ENCODE measurements at places on chromosomes 6 and 20.

GRCh38 chr6:63813566-63814120, 178.0 kb downstream of the PHF3 start:
- no peak for DNase-seq

DNA sequence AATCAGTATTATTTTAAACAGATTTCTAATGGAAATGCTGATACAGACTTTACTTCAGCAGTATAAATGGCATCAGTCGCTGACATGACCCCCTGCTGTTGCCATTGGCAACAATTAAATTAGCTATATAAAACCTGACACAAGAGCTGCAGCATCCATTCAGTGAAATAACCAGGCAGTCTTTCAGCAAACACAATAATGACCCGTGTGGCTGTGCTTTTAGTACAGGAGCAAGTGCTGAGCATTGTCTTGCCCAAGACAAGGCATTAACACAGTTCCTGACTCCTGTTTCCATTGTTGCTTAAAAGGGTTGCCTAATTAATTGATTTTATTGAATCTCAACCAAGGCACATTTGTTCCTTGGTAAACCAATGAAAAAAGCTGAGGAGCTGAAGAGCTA, 382.1 kb downstream of the HACE1 start:
- DNase-seq = no peak

DNA sequence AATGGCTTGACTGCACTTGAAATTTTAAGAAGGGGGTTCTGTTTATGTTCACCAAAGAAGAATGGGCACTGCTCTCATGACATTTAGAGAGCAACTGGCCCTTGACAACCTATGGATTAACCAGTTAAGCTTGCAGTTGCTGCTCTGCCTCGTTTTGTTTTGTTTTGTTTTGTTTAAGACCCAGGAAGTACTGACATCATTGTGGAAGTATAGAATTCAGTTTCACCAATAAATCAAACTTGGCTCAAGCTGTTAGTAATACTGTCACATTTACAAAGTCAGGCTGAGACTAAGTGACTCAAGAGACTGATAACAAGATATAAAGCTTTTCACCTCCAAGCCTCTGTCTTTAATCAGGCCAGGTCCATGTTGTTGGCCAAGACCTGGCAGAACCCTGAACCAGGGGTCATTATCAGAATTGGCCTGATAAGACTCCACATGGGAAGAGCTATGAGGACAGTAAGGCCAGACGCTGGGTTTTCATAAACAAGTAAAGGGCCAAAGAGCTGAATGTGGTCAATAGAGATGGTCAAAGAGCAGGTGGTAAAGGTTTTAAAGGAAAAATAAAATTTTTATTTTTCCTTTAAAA, 99.4 kb upstream of the VGLL2 start:
- DNase-seq = no peak

GRCh38 chr20:59145924-59146779, 17.5 kb upstream of the ZNF831 start:
- no peak for DNase-seq

DNA sequence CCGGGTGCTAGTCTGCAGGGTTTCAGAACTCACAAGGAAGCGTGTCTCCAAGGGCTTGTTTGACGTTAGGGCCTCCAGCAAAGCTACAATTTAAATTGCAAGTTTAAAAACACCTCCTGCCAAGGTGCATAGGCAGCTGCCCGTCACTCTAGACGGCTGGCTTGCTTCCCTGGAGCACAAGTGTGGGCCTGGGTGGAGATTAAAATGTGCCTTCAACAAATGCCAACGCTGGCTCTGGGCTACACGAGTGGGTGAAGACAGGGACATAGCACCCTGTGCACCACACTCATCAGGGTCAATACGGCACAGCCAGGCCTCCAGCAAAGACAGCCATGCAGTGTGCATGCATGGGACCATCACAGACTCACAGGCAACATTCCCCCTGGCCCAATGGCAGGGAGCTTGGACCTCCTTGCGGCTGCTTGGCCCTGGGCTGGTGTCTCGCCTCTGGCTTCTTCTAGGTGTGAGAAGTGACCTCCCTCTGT, 48.4 kb upstream of the FRMD1 start:
- DNase-seq = no peak

GRCh38 chr6:160431226-160431625, 83.0 kb downstream of the SLC22A3 start:
- no peak for DNase-seq

GRCh38 chr6:168209420-168209819, 110.2 kb downstream of the DACT2 start:
- DNase-seq = no peak

DNA sequence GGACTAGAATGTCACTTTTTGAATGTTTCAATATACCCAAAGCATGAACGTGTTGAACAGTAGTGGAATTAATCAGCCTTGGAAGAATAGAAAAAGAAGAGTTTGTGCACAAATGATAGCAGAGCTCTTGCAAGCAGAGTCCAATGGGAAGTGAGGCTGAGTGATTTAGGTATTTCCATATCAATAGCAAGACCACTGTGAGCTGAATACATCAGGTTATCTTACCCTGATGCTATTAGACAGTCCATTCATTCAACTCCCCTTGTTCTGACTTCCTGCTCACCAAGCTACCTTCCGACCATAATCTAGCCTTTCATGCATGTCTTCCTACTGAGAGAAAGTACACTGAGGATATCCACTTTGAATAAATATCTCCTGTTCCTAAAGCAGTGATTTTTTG, 349.2 kb upstream of the RNF217 start:
- DNase-seq = no peak

DNA sequence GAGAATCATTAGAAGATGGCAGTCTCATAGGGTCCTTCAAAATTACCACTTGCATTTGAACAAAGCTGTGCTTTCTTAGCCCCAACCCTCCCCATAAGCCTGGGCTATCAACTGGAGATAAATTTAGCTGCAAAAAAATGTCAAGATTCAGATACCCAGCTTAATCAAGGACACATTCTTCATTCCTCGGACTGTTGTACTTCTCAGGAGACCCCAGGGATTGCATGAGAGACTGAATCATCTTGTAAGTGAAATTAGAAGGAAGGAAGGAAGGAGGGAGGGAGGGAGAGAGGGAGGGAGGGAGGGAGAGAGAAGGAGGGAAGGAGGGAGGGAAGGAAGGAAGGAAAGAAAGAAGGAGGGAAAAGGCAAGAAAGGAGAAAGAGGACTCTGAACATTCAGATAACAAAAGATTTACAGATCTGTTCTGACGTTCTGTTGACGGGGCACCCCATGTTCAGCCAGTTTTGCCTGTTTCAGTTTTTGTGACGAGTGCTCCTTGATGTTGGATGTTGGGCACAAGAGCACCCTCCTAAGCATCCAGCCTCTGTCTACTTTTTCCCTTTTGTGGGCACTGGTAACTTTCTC, 498.7 kb downstream of the PREX1 start:
- DNase-seq = no peak

GRCh38 chr6:10720265-10720959, 2.5 kb upstream of the TMEM14C start:
- DNase-seq = peak; percentile 6

GRCh38 chr6:17656092-17656491, 50.6 kb downstream of the NUP153 start:
- DNase-seq = no peak

GRCh38 chr6:166285233-166285632, 23.0 kb downstream of the PRR18 start:
- no peak for DNase-seq

GRCh38 chr6:25735261-25735660, 19.3 kb upstream of the SLC17A4 start:
- no peak for DNase-seq

GRCh38 chr6:134105940-134106339, 53.5 kb upstream of the SLC2A12 start:
- DNase-seq = no peak

GRCh38 chr6:110613356-110613755, 136.9 kb upstream of the SLC22A16 start:
- DNase-seq = no peak

GRCh38 chr6:28218312-28219248, 6.5 kb upstream of the ZSCAN9 start:
- peak; percentile 40 for DNase-seq

GRCh38 chr6:92753956-92754355, 665.4 kb downstream of the EPHA7 start:
- no peak for DNase-seq

DNA sequence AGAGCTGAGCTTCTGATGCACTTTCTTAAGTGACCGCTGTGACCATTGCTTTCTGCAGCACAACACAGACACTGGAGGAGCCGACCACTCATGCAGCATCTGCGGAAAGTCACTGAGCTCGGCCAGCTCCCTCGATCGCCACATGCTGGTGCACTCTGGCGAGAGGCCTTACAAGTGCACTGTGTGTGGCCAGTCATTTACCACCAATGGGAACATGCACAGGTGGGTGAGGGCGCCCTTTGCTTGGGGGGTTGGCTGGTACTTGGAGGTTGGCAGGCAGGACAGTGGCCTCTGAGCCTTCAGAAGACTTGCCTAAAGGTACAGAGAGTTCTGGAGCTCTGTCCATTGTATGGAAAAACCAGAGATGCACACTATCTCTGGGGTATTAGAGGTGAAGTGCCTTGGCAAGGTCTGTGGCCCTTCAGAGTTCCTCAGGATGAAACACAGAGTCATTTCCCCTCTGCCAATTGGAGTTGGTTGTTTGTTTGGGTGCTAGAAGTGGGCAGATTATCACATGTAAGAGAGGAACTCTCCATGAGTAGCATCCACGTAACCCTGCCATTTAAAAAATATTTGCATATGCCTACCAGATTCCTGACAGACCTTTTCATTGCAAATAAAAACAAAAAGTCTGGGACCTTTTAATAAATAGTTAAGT, 81.5 kb downstream of the RREB1 start:
- no peak for DNase-seq

DNA sequence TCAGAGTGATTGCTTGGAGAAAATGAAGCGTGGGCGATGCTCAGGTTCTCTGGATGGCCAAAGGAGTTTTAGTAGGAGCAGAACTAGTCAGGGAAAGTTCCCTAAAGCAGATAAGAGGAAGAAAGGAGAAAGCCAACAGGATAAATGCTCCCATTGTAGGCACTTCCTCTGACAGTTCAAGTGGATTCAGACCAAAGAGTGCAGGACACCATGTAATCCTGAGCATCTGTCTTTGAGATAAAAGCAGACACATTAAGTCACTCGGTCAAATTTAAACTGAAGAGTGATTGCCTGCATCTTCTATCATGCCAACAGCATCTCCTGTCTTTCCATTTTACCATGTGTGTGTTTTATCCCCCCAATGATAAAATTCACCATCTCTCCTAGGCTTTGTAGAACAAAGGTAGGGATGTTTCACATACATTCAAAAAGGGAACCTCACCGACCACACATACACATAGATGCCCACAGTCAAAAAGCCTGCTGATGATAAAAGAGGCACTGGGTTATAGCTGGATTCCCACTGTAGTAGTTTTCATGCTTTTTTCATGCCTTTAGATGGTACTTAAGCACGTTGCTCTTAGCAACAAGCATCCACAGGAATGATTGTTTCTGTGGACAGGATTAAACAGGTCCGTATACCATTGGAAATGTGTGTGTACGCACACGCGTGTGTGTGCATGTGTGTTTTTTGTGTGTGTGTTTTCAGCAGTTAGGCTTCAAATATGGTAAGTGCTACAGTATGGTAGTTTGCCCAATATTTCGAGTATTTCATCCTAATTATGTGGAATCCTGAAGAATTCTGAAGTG, 7.0 kb downstream of the GRIK2 start:
- no peak for DNase-seq

GRCh38 chr20:57280221-57280620, 13.8 kb upstream of the BMP7 start:
- no peak for DNase-seq

- DNase-seq = no peak
Observed at GRCh38 chr6:53916804-53917463, 122.1 kb downstream of the LRRC1 start.

DNA sequence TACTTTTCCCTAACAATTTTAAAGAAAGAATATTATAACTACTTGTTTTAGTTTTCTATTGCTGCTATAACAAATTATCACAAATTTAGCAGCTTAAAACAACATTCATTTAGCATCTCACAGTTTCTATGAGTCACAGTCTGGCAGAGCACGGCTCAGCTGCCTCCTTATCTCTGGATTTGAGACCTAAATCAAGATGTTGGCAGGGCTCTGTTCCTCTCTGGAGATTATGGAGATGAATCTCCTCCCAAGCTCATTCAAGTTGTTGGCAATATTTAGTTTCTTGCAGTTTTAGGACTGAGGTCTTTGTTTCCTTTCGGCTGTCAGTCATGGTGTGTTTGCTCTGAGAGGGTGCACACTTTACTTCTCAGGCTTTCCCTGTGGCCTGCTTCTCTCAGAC, 1065.8 kb upstream of the EYS start:
- DNase-seq = no peak

- DNase-seq = no peak
Observed at GRCh38 chr6:24836109-24836508, 37.4 kb upstream of the ARMH2 start.

- DNase-seq = no peak
Observed at GRCh38 chr20:5268449-5268848, 48.3 kb downstream of the PROKR2 start.

- no peak for DNase-seq
Observed at GRCh38 chr20:44656448-44656847, 4.9 kb upstream of the ADA start.
